Right renal cortex interstitium (tissue), 3 donors: ENCODE measurements at places on chromosomes 7 and 10.

DNA sequence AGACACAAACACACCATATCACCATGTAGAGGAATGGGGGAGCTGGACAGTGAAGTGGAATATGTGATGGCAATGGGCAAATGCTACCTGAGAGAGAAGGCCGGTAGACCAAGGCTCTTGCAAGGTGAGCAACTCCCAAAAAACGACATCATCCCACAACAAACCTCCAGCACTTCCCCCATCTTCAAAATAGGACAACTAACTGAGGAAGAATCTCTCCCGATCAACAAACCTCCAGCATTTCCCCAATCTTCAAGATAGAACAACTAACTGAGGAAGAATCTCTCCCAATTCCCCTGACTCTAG is 387.2 kb downstream of the PARD3 start:
- DNase-seq = no peak

DNA sequence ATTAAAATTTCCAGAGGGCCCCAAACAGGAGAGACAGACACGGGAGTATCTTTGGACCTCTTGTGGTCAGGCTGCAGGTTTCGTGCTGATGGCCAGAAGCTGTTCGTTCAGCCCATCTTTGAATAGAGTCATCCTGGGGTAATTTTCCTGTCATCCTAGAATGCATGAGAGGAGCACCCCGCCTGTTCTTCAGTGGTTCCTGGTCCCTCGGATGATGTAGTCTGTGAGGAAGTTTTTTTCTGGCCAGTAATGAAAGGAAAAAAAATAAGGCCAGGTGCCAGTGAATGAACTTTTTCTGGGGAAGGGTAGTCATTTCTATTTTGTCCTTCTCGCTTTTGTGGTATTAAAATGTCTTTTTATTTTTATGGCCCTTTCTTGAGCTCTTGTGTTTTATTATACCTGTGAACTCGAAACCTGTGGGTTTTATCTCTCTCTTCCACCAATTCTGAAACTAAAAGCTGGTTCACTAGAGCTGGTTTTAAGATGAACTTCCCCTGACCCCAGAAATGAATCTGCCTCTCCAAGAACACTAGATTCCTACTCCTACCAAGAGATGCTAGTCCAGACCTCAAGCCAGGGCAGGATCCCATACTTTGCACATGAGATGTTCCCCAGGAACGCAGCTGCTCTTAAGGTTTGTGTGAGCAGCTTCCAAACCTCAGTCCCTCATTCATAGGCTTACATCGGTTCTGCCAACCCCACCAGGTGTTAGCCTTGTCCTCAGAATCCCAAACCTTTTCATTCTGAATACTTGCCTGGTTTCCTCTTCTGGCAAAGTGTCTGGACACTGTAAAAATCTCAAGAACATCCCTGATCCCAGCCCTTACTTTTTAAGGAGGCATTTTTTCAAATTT is 15.4 kb upstream of the MEST start:
- no peak for DNase-seq

GRCh38 chr10:5467207-5467535 is 32.2 kb downstream of the CALML5 start:
- DNase-seq = no peak

DNA sequence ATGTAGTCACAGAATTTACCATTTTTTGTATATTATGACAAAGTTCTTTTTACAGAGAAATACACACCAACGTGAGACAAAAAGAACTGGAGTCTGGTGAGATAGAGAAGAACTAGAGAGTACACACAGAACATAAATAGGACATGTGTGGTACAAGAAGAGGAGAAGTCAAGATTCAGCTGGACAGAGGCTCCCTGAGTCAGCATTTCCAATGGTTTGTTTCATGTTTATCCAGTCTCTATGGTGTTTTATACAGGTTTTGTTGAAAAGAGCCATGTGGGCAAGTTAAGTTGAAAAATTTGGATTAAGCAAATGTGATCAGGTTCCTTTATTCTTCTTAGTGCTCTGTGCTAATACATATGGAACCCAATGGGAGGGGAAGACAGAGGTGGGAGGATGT is 105.5 kb upstream of the AKR1E2 start:
- DNase-seq = no peak

DNA sequence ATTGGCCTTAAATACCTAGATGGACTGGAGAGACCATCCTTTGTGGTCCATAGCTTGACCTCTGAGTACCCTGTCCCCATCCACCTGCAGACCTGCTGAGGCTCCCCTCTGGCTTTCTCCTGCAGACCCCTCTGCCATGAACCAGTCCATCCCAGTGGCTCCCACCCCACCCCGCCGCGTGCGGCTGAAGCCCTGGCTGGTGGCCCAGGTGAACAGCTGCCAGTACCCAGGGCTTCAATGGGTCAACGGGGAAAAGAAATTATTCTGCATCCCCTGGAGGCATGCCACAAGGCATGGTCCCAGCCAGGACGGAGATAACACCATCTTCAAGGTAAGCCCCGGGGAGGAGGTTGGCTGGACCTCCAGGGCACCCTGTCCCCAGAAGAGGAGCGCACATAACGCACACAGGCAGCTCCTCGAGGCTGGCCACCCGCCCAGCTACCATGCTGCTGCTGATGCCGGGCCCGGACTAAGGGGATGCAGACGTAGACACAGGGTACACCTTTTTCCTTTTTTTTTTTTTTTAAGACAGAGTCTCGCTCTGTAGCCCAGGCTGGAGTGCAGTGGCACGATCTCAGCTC is 4.3 kb downstream of the IRF5 start:
- no peak for DNase-seq

GRCh38 chr7:116977172-116977571 is 23.9 kb downstream of the ST7 start:
- no peak for DNase-seq

GRCh38 chr10:29714096-29714874 is 79.5 kb upstream of the SVIL start:
- DNase-seq = no peak

DNA sequence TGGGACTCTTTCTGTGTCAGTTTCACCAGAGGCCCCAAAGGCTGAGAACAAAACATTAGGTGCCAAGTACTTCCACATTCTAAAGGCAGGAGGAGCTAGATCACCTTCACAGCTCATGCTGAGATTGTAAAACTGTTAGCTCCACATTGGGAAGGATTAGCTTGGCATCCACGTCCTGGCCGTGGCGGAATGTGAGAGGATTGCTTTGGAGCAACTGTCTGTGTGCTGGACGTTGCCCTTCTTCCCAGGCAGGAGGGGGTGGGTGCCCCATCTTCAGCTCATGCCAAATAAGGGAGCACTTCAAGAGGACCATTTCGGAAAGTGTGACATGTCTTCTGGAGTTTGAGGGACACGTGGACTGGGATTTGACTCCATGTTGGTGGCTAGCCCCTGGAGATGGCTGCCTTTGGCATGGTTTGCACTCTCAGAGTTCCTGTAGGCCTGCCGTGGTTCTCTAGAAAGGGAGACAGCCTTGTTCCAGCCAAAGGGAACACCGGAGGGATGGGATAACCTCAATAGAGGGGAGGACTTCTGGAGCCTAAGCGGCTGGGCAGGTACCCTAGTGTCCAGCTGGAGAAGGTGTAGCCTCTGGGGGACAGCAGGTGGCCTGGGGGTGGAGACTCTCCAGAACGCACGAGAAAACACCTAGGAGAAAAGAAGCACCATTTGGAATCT is 19.9 kb upstream of the FMC1 start:
- no peak for DNase-seq

DNA sequence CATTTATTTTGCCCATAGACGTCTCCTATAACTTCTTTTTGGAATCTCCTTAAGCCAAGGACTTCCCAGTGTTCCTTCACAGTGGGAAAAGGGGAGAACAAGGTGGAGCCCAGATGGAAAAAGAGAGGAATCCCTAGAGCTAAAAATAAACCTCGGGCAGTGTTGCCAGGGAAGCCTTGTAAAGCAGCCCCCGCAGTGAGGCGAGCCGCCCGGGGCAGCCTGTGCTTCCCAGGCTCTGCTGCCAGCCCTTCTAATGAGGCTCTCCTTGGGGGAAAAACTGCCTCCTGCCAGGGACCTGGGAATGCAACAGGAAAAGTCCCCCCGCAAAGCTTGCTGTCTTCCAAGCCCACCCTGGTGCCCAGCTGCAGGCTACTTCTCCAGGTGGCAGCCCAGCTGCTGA is 71.7 kb downstream of the SH3PXD2A start:
- no peak for DNase-seq

DNA sequence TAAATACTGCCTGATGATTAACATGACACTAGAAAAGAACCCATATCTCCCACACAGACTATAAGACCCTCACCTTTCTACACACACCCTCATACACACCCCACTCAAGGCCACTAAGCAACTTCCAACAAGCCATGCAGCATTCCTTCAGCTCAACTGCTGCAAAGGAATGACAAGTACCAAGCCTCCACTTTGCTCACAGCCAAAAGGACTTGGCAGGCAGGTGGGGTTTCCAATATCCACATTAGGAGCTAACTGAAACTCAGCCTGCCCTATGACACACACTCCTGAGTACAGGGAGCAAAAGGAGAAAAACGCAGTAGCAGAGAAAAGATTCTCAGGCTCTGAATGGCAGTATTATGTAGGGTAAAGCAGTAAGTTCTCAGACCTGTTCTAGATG is 13.4 kb downstream of the USP54 start:
- DNase-seq = no peak

DNA sequence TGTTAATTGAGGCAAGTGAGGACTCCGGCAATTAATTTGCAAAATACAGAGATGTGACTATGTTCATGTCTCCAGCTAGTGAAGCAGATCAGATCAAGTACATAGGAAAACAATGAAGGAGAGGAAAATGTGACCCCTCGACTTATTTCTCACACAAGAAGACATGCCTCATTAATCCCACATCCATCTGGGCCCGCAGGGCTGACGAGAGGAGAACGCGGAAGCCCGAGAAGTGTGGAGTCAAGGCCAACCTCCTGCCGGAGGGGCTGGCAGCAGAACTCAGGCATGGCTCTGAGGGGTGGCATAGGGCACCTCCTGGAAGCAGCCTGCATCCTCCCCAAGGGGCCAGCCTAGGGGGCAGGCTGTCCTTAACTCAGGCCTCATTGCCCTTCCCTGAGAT is 54.4 kb downstream of the ZNF503 start:
- peak; percentile 48 for DNase-seq

GRCh38 chr10:71873582-71874211 is 22.6 kb upstream of the PSAP start:
- DNase-seq = no peak

DNA sequence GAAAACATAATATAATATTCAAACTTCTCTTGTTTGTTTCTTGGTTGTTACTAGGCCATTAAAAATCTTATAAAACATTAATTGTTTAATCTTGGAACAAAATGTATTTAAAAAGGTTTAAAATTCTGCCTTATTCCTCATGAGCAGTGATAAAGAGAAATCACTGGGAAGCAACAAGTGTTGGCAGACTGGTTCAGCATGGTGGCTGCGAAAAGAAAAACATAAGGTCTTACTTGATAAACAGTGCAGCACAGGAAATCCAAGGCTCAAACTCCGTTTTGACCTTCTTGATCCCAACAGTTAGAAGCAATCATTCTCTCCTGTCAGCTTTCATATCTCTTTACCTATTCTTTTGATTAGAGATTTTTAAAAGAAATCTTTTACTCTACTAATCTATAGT is 530.8 kb downstream of the CNTNAP2 start:
- no peak for DNase-seq

GRCh38 chr7:149140831-149141230 is 6.4 kb upstream of the ZNF398 start:
- no peak for DNase-seq

- no peak for DNase-seq
Measured at GRCh38 chr10:27368706-27369105, 128.1 kb upstream of the ACBD5 start.

DNA sequence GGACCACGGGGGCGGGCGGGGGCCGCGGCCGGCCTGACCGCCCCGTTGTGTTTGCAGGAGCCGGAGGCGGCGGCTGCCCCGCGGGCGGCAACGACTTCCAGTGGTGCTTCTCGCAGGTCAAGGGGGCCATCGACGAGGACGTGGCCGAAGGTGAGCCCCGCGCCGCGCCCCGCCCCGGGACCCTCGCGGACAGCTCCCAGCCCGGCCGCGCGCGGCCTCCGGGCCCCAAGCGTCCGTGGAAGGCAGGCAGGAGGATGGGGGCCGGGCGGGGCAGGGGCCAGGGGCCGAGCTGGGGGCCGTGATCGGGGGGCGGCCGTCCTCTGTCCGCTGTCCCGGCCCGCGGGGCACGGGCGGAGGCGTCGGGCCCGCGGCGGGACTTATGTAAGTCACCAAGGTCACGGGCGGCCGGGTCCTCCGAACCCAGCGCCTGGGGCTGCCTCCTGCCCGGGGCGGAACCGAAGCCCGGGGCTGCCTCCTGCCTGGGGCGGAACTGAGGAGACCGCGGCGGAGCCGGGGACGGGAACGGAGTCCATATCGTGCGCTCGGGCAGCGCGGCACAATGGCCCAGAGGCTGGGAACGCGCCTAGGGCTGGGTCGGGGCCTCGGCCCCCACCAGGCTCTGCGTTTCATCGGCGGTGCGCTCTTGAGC is 497 bp downstream of the PPP2R2D start:
- DNase-seq = no peak

DNA sequence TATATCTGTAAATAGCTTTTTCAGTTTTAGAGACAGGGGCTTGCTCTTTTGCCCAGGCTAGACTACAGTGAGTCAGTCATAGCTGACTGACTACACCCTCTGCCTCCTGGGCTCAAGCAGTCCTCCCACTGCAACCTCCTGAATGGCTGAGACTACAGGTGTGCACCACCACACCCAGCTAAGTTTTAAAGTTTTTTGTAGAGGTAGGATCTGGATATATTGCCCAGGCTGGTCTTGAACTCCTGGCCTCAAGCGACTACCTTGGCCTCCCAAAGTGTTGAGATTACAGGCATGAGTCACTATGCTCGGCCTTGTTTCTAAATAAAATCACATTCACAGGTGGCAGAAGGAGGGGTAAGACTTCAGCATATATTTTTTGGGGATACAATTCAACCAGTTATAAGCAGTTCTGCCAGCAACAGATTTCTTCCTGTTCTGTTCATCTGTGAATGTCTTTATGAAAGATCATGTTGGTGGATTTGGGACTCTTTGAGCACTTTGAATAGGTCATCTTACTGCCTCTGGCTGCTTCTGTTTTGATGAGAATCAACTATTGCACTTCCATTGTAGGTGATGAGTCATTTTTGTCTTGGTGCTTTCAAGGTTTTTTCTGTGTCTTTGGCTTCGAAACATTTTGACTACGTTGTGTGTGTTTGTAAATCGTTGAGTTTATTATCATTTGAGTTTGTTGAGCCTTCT is 15.7 kb downstream of the RBM33 start:
- DNase-seq = no peak

- no peak for DNase-seq
Measured at GRCh38 chr7:116139807-116140206, 70.5 kb upstream of the TES start.
